ENCODE measurements at places on chromosomes 16 and 17.

- no peak for DNase-seq
Observed at GRCh38 chr17:2751491-2751890, 2.0 kb upstream of the CCDC92B start.

DNA sequence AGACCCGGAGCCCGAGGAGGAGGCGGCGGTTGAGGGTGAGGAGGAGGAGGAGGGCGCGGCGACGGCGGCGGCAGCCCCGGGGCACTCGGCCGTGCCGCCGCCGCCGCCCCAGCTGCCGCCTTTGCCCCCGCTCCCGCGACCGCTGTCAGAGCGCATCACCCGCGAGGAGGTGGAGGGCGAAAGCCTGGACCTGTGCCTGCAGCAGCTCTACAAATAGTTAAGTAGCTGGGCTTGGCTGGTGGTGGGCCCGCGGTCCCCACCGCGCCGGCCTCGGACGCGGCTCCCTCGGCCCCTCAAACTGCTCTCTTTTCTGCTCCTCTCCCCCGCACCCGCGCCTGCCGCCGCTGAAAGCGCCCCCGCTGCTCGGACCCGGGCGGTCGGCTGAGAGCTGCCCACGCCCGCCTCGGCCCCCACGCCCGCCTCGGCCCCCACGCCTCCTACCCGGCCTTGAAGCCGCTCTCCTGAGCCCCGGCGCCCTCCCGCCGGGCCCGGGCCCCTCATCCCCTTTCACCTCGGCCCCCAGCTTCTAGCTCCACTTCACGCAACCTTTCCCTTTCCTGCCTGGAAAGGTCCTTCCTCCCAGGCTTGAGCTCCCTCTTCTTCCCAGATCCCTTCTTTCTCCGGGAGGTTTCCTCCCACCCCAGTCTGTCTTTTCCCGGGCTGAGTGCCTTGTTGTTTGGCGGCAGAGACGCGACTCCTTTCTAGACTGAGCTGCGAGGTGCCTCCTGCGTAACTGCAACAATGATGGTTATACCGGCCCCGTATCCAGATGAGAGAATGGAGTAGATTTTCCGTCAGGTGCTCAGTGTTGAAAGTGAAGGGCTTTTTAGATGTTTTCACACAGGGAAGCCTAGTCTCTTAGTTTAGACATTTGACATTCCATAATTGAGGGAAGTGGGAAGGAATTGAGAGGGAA lies 850 bp downstream of the PPM1E start:
- DNase-seq: no peak

GRCh38 chr17:53630115-53630514 lies 192.6 kb upstream of the KIF2B start:
- no peak for DNase-seq

- no peak for DNase-seq
Observed at GRCh38 chr16:12881182-12881581, 20.2 kb upstream of the SHISA9 start.

DNA sequence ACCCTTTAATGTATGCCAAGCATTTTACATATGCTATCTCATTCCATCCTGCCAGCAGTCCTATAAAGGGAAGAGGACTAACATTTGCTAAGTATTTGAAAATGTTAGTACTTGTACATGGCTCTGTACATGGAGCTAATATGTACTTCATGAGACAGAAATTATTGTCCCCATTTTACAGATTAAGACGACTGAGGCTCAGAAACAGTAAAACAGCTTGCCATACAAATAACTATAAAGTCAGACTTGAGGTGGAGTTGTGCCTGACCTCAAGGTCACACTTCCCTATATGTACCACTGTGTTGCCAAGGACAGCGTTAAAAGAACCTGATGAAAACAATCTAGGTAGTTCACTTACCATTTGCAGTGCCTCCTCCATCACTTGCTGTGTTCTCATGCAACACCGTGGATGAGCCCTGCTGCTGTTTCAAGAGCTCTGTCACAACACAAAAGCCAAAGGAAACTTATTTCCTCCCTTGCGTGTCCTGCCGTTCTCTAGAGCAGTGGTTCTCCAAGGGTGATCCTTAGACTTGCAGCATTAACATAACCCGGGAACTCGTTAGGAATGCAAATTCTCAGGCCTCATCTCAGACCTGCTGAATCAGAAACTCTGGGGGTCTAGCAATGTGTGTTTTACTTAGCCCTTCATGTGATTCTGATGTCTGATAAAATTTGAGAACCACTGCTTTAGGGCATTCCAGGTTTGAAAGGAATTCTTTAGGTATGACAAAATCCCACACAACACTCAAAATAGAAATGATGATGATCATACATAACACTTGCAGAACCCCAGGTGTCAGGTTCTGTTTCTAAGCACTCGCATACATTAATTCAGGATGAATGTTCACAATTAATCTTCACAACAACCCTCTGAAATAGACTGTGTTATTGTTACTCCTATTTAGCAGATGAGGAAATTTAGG lies 51.2 kb upstream of the MTMR4 start:
- no peak for DNase-seq

- DNase-seq: no peak
Observed at GRCh38 chr16:48335961-48336360, 49.3 kb downstream of the SIAH1 start.

GRCh38 chr17:81178136-81179091 lies 12.4 kb upstream of the AATK start:
- no peak for DNase-seq

- no peak for DNase-seq
Observed at GRCh38 chr16:87457709-87458423, 35.0 kb downstream of the ZCCHC14 start.

DNA sequence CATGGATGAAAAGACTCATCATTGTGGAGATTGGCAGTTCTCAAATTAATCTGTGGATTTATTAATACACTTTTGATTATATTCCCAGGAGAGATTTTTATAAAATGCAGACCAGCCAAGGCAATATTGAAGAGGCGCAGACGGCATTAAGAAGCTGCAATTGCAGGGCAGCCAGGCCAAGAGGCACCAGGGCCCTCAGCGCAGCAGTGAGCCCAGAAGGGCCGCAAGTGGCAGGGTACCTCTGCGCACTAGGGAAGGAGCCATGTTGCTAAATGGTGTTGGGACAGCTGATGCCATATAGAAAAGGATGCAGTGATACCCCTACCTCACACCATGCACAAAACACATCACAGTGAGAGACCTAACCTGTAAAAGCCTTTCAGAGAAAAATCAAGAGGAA lies 36.6 kb upstream of the CHMP6 start:
- DNase-seq: no peak

GRCh38 chr17:73943416-73944110 lies 259.9 kb upstream of the RPL38 start:
- DNase-seq: no peak

DNA sequence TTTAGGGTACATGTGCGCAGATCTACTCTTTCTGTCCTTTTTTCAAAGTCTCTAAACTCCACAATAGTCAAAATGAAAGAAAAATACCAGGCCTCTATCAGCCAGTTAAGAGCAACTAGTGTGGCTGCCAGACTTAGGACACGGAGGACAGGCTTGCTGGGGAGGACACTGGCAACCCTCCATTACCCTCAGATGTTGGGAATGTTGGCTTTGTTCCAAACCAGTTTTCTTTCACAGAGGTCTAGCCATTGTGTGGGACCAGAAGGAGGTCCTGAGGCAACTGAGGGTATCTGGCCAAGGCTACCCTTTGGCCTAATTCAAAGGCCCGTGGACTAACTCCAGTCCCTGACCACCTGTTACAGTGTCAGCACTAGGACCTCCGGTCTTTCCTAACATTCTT lies 51.2 kb upstream of the MED9 start:
- DNase-seq: no peak
